ENCODE measurements at places on chromosomes 7 and 10.

- no peak for DNase-seq
Observed at GRCh38 chr7:111855161-111855841, 293.0 kb upstream of the IMMP2L start.

GRCh38 chr10:4740471-4740870 lies 85.5 kb upstream of the AKR1E2 start:
- DNase-seq = no peak

DNA sequence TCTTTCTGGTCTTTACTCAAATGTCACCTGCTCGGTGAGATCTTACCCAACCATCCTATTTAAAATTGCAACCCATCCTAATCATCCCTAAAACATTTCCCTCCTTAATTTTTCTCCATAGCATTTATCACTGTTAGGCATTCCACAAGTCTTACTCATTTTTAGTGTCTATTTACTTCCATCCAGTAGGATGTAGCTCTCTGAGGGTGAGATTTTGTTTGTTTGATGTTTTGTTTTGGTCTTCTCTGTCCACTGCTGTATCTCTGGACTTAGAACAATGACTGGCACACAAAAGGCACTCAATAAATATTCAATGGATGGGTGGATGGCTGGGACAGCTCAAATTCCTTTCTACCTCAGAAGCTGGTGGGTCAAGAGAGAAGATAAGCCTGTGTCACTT lies 15.8 kb upstream of the DUSP5 start:
- DNase-seq = no peak

- DNase-seq = no peak
Observed at GRCh38 chr7:14825912-14826311, 76.6 kb downstream of the DGKB start.

- no peak for DNase-seq
Observed at GRCh38 chr7:31382722-31383121, 42.2 kb upstream of the NEUROD6 start.

DNA sequence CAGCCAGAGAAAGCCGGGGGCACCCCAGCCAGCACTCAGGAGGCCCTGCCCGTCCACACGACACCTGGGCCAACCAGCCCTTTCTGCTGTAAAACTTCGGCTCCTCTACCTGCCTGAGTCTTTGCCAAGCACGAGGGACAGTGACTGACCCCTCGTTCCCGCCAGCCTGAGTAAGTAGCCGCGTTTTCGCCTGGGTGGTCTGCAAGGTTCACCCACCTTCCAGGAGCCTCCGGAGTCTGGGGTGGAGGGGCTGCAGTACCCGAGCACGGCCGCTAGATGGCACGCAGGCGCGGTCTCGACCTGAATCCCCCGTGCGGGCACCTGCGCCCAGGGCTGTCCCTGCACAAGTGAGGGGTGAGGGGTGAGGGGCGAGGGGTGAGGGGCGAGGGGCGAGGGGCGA lies 192.7 kb downstream of the PTPRN2 start:
- DNase-seq = peak; percentile 22

All from NCI-H2171 (cell line).